ENCODE measurements at places on chromosomes 5 and 9.

- no peak for DNase-seq
Observed at GRCh38 chr9:126128494-126129142, 198.0 kb upstream of the MVB12B start.

DNA sequence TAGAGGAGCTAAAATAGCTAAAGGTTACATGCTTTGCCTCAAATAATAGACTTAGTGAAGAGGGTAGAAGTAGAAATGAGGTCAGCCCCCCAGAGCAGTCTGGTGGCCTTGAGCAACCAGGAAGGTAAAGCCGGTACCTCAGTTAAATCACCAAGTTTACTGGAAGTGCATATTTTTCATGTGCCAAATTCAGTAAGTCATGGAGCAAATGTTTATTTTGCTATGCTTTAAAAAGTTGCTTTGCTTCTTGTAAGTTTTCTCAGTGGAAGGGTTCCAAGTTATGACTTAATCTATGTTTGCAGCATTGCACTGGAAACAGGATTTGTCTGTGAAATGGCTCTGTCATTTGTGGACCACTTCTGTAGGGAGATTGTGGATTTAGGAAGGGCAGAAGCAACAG is 256.7 kb downstream of the ARRDC3 start:
- DNase-seq, result no peak

GRCh38 chr5:127086589-127086988 is 13.3 kb upstream of the C5orf63 start:
- DNase-seq, result no peak

DNA sequence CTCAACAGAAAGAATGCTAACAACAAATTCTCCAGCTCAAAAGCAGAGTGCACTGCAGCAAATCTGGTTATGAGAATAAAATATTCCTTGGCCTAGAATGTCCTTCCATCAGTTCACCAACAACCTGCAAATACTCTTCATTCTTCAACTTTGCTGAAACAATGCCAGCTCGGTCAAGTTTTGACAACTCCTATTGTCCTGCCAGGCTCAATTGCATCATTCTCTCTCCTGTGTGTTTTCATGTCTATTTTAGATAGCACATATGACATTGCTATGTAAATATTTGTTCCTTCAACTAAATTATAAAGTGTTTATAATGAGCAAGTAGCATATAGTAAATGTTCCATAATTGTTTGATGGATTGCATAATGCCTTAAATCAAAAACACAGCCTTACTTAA is 463.8 kb downstream of the TLE1 start:
- DNase-seq, result no peak

DNA sequence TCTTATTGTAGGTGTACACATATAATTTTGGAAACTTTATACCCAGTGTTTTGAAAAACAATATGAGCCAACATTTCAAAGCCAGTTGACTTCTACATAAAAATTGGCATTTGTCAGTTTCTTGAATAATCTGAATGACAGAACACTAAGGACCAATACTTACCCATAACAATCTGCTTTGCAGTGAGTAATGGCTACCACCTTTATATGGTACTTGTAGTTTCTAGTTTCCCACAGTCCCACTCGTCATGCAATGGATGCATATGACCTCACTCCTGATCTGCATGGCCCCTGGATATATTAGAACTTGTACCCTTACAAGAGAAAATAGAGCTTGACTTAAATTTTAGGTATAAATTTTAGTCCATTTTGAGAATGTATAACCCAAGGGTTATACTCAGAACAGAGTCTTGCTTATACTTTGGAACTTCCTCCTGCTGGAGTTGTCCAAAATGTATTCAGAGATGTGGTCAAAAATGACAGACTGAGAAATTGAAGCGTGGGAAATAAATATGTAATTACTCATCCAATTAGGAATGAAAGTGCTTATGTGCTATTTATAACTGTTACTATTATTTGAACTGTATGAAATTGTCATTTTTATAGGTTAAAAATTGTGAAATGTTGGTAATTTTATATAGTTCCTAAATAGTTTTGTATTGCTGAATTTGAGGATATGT is 19.5 kb downstream of the XRCC4 start:
- no peak for DNase-seq

DNA sequence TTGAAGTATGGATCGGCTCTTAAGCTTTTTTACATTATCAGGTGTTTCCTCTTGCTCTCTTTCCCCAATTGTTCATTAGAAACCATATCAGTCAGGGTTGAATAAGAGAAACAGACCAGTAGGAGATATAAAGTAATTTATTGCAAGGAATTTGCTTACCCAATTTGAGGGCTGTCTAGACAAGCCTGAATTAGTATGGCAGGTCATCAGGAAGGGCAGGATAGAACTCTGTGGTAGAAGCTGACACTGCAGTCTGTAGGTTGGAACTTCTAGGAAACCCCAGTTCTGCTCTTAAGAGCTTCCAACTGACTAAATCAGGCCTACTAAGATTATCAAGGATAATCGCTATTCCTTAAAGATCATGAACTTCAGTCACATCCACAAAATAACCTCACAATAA is 24.3 kb downstream of the ISOC1 start:
- no peak for DNase-seq

GRCh38 chr5:33049842-33050241 is 338.7 kb downstream of the NPR3 start:
- no peak for DNase-seq

DNA sequence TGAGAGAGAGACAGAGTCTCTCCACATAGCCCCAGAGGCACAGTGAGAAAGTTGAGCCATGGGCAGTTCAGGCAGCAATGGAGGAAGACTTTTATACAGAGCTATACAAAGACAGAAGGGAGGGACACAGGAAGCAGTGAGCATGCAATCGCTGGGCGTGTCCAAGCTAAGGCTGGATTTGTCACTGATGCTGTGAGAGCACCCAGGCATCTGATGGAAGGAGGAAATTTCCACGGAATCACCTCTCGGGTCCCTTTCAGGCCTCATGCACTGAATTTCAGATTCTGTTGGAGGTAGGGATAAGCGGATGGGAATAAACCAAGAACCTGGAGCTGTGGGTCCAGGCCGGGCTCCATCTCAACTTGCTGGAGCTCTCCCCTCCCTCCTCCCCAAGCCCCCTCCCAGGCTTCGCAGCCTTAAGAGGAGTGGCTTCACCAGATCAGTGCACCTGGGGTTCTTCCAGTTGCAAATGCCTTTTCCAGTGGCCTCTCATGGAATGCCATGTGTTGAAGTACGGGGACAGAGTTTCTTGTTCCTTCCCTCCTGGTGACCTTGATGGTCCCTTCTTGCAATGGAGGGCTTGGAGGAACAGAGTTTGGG is 114.8 kb upstream of the ALDH1B1 start:
- DNase-seq, result no peak

DNA sequence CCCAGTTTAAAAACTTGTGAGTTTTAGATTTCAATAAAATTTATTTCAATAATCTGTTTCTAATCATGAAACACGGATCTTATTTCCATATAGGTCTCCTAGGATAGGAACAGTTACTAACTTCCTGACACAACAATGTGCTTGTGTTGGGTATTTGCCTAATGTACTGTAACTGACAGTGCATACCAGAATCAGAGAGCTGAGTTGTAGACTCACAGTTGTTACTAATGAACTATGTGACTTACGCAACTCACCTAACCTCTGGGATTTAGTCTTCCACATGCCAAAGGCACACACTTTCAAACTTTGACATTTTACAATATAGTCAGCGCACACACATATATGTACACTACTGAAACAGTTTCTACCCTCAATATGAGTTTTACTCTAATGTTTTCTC is 77.7 kb downstream of the HOMER1 start:
- no peak for DNase-seq

- no peak for DNase-seq
Observed at GRCh38 chr9:136379891-136380290, 6.4 kb upstream of the CARD9 start.

- DNase-seq, result no peak
Observed at GRCh38 chr9:12878351-12878978, 103.6 kb downstream of the LURAP1L start.

GRCh38 chr5:72214168-72214567 is 105.9 kb downstream of the MRPS27 start:
- no peak for DNase-seq

GRCh38 chr5:127702926-127703561 is at the start of gene CCDC192:
TSS of gene CCDC192 (plus strand) at chr5:127703391. CDS start at chr5:127703446, 55 bp downstream.
- DNase-seq, result no peak

DNA sequence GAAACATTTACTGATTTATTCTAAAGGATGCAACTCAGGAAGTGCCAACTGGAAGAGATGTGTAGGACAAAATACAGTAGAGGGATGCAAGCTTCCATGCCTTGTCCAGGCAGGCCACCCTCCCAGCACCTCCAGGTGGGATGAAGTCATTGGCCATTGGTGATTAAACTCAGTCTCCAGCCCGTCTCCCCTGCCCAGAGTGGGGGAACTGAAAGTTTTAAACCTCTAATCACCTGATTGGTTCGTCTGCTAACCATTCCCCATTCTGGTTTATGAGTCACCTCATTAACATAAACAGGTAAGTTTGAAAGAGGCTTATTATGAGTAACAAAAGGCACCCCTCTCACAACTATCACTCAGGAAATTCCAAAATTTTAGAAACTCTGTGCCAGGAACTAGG is 8.1 kb downstream of the TNFAIP8 start:
- DNase-seq, result no peak

DNA sequence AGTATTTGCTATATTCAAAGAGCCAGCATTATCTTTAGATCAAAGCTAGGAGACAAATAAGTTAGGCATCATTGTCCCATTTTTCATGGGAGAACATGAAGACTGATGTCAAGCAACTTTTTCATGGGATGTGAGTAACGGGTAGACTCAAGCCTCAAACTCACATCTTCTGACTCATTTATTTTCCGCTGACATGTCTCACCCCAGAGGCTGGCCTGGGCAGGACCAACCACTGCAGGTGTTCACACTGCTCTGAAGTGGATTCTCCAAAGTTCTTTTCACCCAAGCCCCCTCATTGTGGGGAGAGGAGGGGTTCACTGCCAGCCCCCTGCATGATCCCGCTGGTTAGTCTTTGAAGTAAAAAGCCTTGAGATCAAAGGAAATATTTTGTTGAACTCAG is 34.9 kb upstream of the BASP1 start:
- DNase-seq, result no peak

DNA sequence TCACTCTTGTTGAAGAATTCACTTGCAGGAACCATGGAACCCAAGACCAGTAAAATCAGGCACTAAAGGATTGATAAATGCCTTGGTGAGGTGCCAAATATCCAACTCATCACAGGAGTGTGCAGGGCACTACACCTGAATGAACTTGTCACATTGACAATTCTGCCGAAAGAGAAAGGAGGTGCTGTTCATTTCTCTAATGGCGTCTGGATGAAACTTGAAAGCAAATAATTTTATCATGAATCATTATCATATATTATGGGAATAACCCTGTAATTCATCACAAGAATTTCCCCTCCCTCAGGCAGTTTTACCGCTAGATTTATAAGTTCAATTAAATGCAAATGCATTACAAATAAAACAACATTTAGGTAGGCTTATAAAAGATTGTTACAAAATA is 360.0 kb downstream of the GLIS3 start:
- DNase-seq, result no peak

GRCh38 chr9:6096821-6097220 is 81.4 kb upstream of the RANBP6 start:
- no peak for DNase-seq

DNA sequence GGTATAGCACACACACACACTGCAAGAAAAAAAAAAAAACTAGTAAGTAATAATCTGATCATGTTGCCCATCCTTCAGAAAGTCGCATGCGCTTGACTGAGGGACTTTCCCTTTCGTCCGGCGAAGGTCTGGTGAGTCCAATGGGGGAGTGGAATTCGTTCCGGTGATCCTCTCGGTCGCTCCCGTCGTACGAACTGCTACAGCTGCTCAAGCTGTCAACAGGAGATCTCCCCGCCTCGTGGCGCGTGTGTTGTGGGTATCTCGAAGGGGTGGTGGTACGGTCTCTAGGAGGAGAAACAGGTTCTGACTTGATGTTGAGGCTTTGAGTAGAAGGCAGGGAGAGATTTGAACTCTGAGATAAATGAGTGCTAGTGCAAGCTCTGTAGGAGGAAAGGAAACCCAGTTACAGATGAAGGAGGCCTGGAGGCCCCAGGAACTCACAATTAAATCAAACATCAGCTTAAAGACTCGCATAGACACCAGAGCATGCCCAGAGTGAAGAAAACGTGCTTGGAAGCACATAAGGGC is 160.4 kb downstream of the MEF2C start:
- DNase-seq, result no peak

DNA sequence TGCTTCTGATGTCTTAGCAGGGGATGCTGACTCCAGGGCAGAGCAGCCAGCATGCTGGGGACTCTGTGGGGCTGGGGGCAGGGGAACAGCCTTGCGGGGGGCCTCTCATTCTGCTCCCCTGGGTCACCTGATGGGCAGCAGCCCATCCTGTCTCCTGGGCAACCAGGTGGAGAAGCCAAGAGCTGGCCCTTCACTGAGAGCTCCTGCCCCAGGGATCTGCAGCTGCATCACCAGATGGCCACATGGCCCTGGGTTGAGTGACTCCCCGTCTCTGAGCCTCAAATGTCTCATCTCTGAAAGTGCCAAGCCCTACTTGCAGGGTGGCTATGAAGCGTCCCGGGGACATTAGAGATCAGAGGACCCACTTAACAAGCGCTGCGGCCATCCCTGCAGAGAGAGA is 49.1 kb downstream of the LRSAM1 start:
- no peak for DNase-seq

DNA sequence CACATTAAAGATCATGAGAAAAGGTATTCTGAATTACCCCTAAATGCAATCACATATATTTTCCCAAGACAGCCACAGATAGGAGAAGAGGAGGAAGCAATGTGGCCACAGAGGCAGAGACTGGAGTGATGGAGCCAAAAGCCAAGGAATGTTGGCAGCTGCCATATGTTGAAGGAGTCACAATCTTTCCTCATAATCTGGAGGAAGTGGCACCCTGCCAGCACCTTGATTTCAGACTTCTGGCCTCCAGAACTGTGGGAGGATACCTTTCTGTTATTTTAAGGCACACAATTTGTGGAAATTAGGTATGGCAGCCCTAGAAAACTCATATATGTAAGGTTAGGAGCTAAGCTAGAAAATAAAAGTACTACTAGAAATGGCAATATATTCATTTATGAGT is 139.9 kb upstream of the GAS1 start:
- DNase-seq, result no peak

DNA sequence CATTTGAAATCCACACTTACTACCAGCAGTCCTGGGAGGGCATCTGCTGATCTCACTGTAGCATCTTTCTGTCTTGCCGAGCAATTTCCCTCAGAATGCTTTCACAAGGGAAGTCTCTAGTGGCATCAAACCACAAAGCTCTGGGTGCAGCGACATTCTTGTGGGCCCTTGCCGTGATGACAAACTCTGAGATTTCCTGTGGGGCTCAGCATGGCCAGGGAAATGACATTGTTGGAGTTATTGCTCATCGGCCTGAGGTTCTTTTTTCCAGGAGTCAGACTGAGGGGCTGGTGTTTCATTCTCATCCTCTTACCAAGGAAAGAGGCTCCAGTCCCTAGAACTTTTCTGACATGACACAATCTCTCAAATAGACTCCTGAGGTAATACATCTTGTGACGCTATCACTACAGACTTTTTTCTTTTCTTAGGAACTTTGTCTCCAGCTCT is 51.4 kb downstream of the PFDN1 start:
- no peak for DNase-seq

Measured in right renal cortex interstitium (tissue), 3 donors.